Skin of body (tissue), 3 donors: ENCODE measurements at places on chromosomes 16 and 17.

GRCh38 chr16:62041401-62041800 lies 5.2 kb upstream of the CDH8 start:
- no peak for DNase-seq

- peak; percentile 13 for DNase-seq
Observed at GRCh38 chr16:72400257-72401083, 228.5 kb upstream of the PMFBP1 start.

DNA sequence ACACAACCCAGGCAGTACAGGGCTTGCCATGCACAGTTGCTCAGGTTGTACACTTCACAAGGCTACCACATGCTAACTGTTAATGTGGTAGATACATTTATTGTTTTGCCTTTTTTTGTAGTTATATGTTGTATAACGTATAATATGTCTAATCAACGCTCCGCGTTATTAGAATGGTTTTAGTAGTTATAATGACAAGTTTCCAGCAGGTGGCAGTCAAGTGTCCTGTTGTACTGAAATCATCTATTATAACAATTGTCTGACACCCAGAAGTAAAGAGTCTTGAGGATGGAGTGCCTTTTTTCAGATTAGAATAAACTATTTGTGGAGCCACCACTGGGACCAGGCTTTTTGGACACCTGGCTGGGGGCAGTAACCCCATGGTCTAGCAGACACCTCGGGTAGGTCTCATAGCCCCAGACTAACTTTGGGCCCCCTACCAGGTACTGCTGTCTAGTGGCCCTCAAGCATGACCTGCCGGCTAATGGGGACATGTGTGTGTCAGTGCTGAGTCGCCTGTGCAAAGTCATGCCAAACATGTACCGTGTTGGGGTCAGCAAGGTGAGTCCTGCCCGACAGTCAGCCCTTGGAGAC lies 32.8 kb downstream of the MYO15A start:
- DNase-seq = peak; percentile 45

DNA sequence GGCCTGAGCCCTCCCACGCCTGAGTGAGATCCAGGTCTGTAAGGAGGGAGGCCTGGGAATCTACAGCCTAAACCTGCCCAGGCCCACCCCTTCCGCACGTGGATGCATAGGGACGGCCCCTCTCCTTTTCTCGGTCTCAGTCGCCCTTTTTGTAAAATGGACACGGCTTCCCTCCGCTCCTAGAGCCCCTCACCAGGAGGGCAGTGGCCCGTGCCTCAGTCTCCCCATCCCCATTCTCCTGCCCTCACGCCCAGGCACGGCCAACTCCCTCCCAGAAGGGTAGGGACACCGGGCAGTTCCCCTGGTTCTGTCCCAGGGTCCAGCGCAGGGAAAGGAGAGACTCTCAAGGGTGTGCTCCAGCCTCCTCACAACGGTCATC lies 48.1 kb downstream of the WNT3 start:
- DNase-seq = no peak

GRCh38 chr17:34351096-34351495 lies 5.2 kb upstream of the CCL13 start:
- DNase-seq = no peak

DNA sequence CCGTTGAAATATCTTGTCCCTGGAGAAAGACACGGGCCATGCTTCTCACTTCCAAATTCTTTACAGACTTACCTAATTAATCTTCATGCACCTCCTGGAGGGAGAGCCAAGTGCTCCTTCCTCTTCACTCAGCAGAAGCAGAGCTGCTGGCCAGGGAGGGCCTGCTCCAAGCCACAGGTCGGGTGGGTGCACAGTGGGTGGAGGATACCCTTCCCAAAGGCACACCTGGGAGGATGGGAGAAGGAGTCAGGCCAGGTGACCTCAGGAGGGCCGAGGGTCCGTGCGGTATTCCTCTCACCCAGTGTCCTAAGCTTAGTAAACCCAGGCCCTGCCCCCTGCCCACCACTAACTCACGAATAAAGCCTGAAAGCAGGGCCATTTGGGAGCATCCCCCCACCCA lies 171.3 kb upstream of the RPL38 start:
- no peak for DNase-seq

DNA sequence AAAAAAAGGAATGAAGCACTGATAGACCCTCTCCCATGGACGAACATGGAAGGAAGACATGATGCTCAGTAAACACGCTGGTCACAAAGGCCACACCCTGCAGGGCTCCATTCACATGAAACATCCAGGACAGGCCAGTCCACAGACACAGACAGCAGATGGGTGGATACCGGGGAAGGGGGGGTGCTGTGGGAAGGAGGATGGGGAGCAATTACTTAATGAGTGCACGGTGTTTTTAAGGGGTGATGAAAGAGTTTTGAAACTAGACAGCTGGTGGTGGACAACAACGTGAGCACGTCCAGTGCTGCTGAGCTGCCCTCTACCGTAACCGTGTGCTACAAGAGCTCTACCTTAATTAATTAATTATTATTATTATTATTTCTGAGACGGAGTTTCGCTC lies 6.0 kb upstream of the SLC16A3 start:
- no peak for DNase-seq

- DNase-seq = no peak
Observed at GRCh38 chr17:64537488-64537887, 30.7 kb downstream of the CEP95 start.

GRCh38 chr16:87747626-87748414 lies 18.0 kb downstream of the KLHDC4 start:
- no peak for DNase-seq
